ENCODE measurements at places on chromosomes 5 and 9.

GRCh38 chr5:163458778-163459385 is 1.0 kb downstream of the NUDCD2 start:
- no peak for DNase-seq

DNA sequence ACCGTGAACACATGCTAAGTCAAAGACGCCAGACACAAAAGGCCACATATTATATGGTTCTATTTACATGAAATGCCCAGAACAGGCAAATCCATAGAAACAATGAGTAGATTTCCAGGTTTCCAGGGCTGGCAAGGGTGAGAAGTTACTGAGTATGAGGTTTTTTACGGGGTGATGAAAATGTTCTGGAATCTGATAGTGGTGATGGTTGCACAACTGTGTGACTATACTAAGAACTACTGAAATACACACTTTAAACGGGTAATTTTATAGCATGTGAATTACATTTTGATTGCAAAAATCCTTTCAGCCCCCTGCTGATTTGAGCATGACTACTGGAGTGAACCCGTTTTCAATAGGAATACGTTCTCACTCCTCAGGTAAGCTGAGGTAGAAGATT is 46.7 kb upstream of the TBC1D9B start:
- DNase-seq = no peak

DNA sequence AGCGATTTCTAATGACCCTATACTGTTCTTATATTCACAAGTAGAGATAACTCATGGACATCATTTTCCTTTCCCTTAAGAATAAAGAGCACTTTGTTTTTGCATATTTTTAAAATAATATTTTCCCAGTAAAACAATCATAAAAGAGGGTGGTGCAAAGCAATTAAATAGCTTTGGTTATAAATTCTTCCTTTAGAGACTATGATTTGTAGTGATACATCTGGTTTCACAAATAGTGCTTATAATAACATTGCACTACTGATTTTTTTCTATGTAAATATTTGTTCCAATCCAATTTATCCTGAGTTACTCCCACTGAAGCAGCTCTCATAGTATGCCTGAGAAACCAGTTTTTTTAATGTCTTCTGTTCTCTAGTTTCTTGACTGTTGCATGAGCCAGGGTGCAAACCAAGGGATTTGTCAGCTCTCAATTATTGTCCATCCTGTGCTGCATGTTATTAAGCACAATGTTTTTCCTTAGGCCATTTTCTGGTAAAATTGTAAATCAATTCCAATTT is 74.7 kb downstream of the LURAP1L start:
- no peak for DNase-seq

DNA sequence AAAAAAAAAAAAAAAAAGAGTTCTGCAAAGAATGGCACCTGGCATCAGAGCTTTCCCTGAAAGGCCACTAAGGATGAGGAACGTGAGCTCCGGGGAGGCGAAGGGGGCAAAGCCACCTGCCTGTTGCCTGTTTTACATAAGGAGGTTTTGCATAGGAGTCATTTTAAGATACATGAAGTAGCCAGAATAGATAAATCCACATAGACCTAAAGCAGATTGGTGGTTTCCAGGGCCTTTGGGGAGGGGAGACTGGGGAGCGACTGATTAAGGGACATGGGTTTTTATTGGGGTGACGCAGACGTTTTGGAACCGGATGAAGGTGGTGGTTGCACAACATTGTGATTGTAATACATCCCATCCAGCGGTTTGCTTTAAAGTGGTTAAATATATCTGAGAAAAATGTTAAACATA is 7.1 kb downstream of the NEK6 start:
- DNase-seq = no peak

- no peak for DNase-seq
Observed at GRCh38 chr9:93319992-93320500, 131.4 kb upstream of the FAM120A start.

GRCh38 chr5:31738199-31738598 is 99.3 kb downstream of the PDZD2 start:
- DNase-seq = no peak

GRCh38 chr5:60738933-60739332 is 39.0 kb upstream of the DEPDC1B start:
- no peak for DNase-seq

DNA sequence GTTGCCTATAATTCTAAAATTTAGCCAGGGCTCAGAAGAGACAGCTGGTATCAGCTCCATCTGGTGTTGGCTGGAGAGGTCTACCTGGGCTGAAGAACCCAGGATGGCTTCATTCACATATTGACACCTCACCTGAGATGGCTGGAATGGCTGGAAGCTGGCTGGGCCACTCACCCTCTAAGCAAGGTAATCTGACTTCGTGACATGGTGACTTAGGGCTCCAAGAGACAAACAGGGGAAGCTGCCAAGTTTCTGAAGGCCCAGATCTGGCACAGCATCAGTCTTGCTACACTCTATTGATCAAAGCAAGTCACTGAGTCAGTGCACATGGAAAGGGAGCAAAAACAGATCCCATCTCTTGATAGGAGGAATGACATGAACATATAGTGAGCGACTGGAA is 102.3 kb downstream of the EPB41L4A start:
- DNase-seq = no peak

Data from head of caudate nucleus (tissue), 42 donors.